ENCODE measurements at places on chromosomes 1 and 21. TPM values are rescaled to one million over a fixed set of nuclear protein-coding genes. Genes with fewer than 3 reads are reported as not detected.

DNA sequence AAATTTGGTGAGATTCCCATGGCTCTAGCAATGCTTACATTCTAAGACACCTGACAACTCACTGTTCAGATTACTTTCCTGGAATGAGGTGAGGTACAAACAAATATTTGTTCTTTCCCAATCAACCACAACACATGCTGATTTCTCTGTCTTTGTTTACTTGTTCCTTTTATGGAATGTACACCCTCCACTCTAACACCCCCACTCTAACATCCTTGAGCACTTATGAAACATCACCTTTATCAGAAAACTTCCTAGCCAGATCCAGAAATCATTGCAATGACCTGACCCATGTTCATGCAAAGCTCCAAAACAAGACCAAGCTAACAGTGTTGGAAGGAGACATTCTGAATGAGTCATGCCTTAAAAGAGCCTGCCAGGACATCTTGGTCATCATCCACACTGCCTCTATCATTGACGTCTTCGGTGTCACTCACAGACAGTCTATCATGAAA lies 35.5 kb downstream of the HSD3B1 start:
- no peak overlapping the region for H3K4me3 ChIP-seq
- DNase-seq, result no peak
- peaks cover 6% of the 10 kb centered on the region for H3K27me3 ChIP-seq
- H3K27ac ChIP-seq, result no peak overlapping the region

- DNase-seq, result no peak
- H3K4me1 ChIP-seq, result no peaks in the 10 kb centered on the region
- H3K27ac ChIP-seq, result no peak overlapping the region
- no peaks in the 10 kb centered on the region for H3K36me3 ChIP-seq
- H3K27me3 ChIP-seq, result no peaks in the 10 kb centered on the region
- H3K4me3 ChIP-seq, result no peak overlapping the region
Measured at GRCh38 chr1:104905322-104905721, 1155.6 kb downstream of the AMY1C start.

The ASPM gene
- 5.1 TPM for total RNA-seq

The NR1I3 gene
- not detected for total RNA-seq

GRCh38 chr1:221809091-221810029 lies 67.5 kb upstream of the DUSP10 start:
- H3K4me3 ChIP-seq, result no peak overlapping the region
- no peaks in the 10 kb centered on the region for H3K27me3 ChIP-seq
- no peak for DNase-seq
- H3K4me1 ChIP-seq, result peaks cover 13% of the 10 kb centered on the region

The RGS5 gene
- total RNA-seq, result 1.8 TPM

The LCE1B gene
- total RNA-seq, result not detected

GRCh38 chr1:112079446-112079845 lies 90.0 kb upstream of the KCND3 start:
- H3K36me3 ChIP-seq, result no peaks in the 10 kb centered on the region
- H3K27ac ChIP-seq, result no peak overlapping the region
- H3K4me1 ChIP-seq, result no peaks in the 10 kb centered on the region
- H3K4me3 ChIP-seq, result no peak overlapping the region
- H3K27me3 ChIP-seq, result no peaks in the 10 kb centered on the region
- DNase-seq, result no peak

GRCh38 chr21:14115646-14116045 lies 95.1 kb downstream of the LIPI start:
- H3K27me3 ChIP-seq, result no peaks in the 10 kb centered on the region
- H3K27ac ChIP-seq, result no peak overlapping the region
- no peak overlapping the region for H3K4me3 ChIP-seq
- H3K36me3 ChIP-seq, result no peaks in the 10 kb centered on the region
- no peaks in the 10 kb centered on the region for H3K4me1 ChIP-seq
- no peak for DNase-seq

The MCOLN3 gene
- total RNA-seq, result 4.7 TPM

The WDTC1 gene
- total RNA-seq, result 30.9 TPM

DNA sequence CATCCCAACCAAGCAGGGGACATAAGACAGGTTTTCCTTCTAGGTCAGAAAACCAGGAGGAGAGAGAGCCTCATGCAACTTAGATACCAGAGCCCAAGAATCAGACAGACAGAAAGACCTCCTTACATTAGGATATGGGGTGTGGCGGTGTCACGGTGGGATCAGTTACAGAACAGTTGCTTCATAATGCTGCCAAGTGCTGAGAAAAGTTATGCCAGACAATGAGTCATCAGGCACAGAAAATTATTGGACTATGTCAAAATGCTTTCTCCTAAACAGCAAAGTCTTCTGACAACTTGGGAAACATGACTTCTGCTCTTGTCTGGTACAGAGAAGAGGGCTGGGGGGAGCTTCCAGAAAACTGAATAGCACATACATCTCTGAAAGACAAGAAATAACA lies 1120.2 kb upstream of the TMPRSS15 start:
- no peaks in the 10 kb centered on the region for H3K27me3 ChIP-seq
- H3K27ac ChIP-seq, result no peak overlapping the region
- no peaks in the 10 kb centered on the region for H3K4me1 ChIP-seq
- no peaks in the 10 kb centered on the region for H3K36me3 ChIP-seq
- DNase-seq, result no peak

All from osteoblast (primary cell).